ENCODE measurements at places on chromosomes 1 and 21.

DNA sequence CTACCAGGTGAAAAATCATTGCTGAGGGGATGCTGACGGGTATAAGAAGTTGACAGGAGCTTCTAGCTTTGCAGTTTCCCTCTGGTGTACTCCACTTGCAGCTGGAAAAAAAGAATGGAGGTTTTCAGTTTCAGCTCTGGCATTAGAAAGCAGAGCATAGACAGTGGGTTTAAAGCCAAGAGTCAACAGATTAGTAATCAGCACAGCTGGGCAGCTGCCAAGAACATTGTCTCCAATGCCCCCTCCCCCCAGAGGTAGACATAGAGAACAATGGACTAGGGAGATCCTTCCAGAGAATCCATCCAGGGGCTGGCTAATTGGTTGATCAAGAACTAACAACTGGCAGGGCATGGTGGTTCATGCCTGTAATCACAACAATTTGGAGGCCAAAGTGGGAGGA lies 10.1 kb upstream of the ZBTB8B start:
- DNase-seq, result no peak

DNA sequence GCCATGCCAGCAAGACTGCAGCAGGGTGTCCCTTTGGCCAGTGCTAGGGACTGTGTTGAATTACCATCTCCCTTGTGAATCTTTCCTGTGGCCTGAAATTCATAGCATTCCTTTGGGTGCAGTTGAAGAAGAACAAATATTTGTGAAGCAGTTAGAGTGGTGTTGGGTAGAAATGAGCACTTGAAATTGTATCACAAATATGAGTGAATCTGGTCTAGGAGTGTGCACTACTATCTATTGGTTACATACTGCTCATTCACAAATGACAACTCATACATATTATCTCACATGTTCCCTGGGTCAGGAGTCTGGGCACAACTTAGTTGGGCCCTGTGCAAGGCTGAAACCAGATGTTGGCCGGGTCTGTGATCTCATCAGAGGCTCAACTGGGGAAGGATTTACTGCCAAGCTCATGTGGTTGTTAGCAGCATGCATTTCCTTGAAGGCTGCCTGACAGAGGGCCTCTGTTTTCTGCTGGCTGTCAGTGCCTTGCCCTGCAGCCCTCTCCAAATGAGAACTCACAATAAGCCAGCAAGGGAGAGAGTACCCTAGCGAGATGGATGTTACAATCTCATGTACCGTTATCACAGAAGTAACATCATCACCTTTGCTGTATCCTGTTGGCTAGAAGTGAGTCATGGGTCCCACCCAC lies 23.8 kb downstream of the AJAP1 start:
- no peak for DNase-seq

- no peak for DNase-seq
Observed at GRCh38 chr21:41593051-41593759, 85.2 kb upstream of the TMPRSS2 start.

DNA sequence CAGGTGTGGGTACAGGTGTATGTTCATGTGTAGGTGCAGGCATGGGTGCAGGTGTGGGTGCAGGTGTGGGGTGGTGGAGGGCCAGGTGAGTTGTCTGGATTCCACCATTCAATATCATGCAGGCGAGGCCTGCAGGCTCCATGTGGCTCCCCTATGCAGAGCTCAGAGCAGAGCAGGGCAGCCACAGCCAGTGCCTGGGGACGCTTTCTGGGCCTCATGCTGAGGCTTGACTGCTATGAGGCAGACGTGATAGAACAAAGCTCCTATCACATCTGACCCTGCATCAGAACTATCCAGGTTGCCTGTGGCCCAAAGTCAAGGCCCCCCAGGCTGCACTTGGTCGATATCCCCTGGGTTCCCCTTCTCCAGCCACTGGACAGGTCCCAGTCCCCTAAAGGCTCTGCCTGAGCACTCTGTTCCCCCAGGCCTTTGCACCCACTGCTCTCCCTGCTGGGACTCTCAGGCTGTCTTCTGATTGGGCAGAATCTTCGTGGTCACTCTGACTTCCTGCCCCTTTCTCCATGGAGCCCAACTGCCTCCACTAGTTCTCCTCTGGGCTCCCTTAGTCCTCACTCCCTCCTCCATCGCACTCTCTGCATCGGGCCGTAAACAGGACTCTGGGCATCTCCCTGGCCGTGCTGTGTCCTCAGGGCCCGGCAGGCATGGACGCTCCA lies 78.6 kb upstream of the ACTL8 start:
- no peak for DNase-seq

- no peak for DNase-seq
Observed at GRCh38 chr1:105730701-105731100, 1325.8 kb upstream of the PRMT6 start.

- DNase-seq, result no peak
Observed at GRCh38 chr1:242199776-242200458, 201.0 kb upstream of the MAP1LC3C start.

GRCh38 chr1:21641537-21641936 lies 27.6 kb downstream of the RAP1GAP start:
- DNase-seq, result no peak

GRCh38 chr1:192512426-192513162 lies 63.0 kb upstream of the RGS1 start:
- no peak for DNase-seq

Data from natural killer cell (primary cell).